HT1080 (cell line): ENCODE measurements at places on chromosomes 7 and 10.

GRCh38 chr7:115613836-115614235 is 416.7 kb downstream of the TFEC start:
- no peak for DNase-seq

DNA sequence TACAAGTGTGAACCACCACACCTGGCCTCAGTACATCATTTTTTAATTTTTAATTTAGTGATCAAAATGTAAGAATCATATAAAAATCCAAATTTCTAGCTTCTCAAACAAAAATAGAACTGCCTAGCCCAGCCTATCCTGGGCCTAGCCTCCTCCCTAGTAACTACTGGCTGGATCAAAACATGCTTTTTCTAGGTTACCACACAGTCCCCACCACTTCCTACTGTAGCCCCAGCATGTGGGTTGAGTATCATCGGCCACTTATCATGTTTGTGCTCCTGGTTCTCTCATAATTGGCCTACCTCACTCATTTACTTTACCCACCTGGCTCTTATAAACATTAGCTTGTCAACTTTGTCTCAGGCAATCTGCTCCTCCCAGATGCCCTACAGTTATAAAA is 52.9 kb downstream of the DNAJC12 start:
- DNase-seq: no peak

- DNase-seq: no peak
Measured at GRCh38 chr10:82162549-82163195, 287.7 kb downstream of the NRG3 start.

DNA sequence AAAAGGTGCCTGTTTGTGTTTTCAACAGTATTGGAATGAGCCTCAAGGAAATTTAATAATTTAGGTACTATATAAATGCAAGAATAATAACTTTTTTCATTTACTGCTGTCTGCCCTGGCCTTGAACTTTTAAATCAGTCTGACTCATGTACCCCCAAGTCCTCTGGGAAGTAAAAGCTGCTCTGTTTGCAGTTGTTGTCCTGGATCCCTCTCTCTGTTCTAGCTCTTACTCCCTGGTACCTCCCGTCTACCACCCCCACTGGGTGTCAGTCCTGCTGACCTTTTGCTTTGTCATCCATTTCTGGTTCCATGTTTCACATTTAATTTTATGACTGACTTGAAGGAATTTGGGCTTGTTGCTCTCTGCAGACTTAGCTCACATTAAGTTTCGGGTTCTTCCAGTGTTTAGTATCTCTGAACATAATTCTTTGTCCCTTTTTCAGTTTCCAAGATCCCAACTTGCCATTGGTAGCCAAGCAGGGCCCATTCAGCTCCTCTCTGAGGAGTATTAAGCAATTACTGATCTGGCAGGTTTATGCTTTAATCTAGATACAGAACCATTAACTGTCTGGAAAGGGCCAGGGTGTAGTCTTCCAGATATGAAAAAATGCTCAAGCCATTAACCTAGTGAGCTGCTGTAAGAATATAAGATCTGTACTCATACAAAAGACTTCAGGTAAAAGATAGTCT is 208.7 kb upstream of the FAM3C start:
- DNase-seq: peak; percentile 47

- DNase-seq: no peak
Measured at GRCh38 chr7:16204953-16205352, 216.4 kb downstream of the CRPPA start.

DNA sequence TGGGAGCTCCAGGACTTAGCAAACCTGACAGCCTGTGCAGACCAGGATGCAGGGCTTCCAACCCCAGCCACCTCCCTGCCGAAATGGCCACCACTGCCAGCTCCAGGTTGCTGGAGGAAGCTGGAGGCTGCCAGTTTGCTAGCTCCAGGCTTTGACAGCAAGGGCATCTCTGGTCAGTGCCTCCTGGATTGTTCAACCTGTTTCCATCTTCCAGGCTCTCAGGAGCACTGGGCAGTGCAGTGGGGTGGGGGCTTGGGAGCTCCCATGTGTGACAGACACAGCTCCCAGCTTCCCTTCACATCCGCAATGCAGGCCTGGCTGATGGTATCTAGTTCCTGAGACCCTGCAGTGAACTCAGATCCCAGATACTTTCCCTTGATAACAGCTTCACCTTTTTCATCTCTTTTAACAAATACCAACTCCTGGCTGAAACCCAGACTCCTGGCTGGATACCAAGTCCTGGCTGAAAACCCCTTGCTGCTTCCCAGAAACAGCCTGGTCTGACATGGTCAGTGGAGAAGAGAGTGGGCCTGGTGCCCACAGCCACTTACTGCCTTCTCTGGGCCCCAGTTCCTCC is 20.8 kb upstream of the RET start:
- no peak for DNase-seq

DNA sequence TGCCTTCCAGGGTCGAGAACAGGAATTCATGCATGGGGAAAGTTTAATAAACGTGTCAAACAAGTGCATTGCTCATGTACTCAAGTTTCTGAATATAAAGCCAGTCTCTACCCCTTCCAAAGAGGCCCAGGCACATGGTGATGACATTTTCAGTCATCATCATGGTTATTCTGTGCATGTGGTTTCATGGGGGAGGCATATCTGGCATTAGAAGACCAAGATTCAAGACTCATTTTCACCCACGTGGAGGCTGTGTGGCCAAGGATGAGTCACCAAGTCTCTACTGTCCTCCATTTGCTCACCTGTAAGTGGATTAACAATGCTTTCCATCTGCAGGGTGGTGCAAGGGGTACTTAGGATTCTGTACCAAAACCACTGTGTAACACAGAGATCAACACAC is 34.0 kb upstream of the CNPY1 start:
- no peak for DNase-seq

GRCh38 chr7:34841326-34841725 is 183.3 kb downstream of the NPSR1 start:
- DNase-seq: no peak

- no peak for DNase-seq
Measured at GRCh38 chr10:46253076-46254006, 33.5 kb upstream of the ANTXRL start.

GRCh38 chr7:74217455-74218342 is 7.9 kb downstream of the LAT2 start:
- peak; percentile 42 for DNase-seq

GRCh38 chr7:27171637-27172314 is 2.3 kb downstream of the HOXA10 start:
- peak; percentile 67 for DNase-seq

- no peak for DNase-seq
Measured at GRCh38 chr7:43825391-43825808, 43.9 kb downstream of the MRPS24 start.

- no peak for DNase-seq
Measured at GRCh38 chr10:47094636-47095035, 183.4 kb downstream of the PTPN20 start.

- DNase-seq: no peak
Measured at GRCh38 chr10:17548770-17549169, 68.4 kb downstream of the HACD1 start.
